Kidney (tissue), 22 donors: ENCODE measurements at places on chromosomes 2 and 18. TPM values are rescaled to one million over a fixed set of nuclear protein-coding genes. Genes with fewer than 3 reads are reported as not detected.

Gene SLC35F6
- 63.7 TPM for total RNA-seq

GRCh38 chr18:35713545-35713944 is 132.0 kb downstream of the GALNT1 start:
- no peak overlapping the region for H3K27ac ChIP-seq
- no peak for DNase-seq
- no peaks in the 10 kb centered on the region for H3K36me3 ChIP-seq
- H3K4me1 ChIP-seq: no peaks in the 10 kb centered on the region

GRCh38 chr2:24984912-24985311 is 13.2 kb upstream of the DNAJC27 start:
- no peak overlapping the region for H3K27ac ChIP-seq
- no peak overlapping the region for H3K4me3 ChIP-seq
- no peaks in the 10 kb centered on the region for H3K27me3 ChIP-seq

Gene SIX3
- 0.16 TPM for total RNA-seq

- H3K4me1 ChIP-seq: no peaks in the 10 kb centered on the region
- no peak for DNase-seq
- no peak overlapping the region for H3K27ac ChIP-seq
- H3K27me3 ChIP-seq: no peaks in the 10 kb centered on the region
- H3K4me3 ChIP-seq: no peak overlapping the region
Observed at GRCh38 chr2:226063704-226064440, 664.4 kb downstream of the NYAP2 start.

Gene IL1R1
- 95.9 TPM for total RNA-seq

DNA sequence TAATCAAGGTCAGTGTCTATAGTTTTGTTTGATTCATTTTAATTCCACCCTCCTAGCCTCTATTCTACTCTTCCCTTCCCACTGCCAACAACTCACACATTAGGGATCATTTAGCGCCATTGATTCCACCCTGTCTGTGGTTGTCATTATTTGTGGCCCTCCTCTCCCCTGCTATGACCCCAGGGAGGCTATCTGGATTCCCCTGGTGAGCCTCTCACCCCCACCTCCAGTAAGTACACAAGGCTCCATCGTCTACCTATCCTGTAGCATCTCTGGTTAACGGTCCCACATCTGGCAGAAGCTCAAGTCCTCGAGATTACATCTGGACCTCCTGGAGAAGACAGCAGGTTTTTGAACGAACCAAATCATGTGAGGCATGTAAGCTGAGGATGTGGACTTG is 27.4 kb downstream of the UPP2 start:
- no peak for DNase-seq
- no peak overlapping the region for H3K4me3 ChIP-seq
- H3K36me3 ChIP-seq: no peaks in the 10 kb centered on the region
- H3K27ac ChIP-seq: peak overlapping the region; percentile 62

DNA sequence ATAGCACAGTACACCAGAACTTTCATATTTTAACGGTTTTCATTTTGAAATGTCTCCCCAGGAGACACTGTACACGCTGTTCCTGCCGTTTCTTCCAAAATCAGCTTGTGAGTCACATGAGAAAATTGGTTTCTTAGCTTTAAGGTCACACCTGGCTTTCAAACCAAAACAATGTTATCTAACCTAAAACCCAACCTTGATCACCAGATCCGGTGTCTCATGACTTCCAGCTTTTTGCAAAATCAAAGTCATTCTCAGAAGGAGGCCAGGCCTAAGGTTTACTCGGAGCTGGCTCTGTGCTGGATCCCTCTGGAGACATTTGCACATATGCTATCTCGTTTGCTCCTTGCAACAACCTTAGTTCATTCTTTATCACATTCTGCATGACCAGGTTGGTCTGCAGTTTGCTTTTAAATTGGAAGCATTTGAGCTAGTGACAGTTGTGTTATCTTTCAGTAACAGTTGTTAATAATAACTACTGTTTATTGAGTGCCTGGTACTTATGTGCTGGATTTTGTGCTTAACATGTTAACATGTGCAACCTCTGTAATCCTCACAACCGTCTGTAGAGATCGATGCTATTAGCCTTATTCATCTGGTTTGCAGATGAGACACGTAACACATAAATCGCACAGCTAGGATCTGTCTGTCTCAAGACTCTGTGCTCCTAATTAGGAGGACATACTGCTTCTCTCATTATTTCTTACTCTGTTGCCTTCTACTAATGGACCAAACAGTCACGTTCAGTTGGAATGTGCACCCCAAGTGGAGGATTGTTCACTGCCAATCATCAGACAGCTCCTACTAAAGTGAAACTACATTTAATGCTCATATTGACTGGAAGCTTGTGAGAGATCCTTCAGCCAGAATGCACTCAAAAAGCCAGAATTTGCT is 105.5 kb downstream of the RNF144A start:
- peaks cover 8% of the 10 kb centered on the region for H3K36me3 ChIP-seq
- no peak for DNase-seq
- H3K27me3 ChIP-seq: no peaks in the 10 kb centered on the region
- no peak overlapping the region for H3K4me3 ChIP-seq
- no peak overlapping the region for H3K27ac ChIP-seq

DNA sequence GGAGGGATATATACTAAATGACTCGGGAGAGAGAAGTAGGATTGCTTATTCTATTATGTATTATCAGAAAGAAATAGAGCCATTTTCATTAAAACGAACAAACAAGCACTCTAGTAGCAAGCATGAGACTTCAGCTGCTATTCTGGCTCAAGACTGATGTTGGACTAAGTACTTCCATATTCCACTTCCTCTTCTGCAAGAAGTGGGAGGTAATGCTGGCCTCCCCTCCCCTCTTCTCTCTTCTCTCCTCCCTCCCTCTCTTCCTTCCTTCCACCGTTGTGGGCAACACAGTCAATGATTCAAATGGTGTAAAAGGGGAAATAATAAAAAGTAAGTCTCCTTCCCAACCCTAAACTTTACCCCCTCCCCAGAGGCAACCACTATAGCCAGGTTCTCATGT is 62.6 kb downstream of the EMX1 start:
- no peak overlapping the region for H3K4me3 ChIP-seq
- peaks cover 20% of the 10 kb centered on the region for H3K4me1 ChIP-seq
- H3K27me3 ChIP-seq: no peaks in the 10 kb centered on the region
- H3K36me3 ChIP-seq: no peaks in the 10 kb centered on the region

DNA sequence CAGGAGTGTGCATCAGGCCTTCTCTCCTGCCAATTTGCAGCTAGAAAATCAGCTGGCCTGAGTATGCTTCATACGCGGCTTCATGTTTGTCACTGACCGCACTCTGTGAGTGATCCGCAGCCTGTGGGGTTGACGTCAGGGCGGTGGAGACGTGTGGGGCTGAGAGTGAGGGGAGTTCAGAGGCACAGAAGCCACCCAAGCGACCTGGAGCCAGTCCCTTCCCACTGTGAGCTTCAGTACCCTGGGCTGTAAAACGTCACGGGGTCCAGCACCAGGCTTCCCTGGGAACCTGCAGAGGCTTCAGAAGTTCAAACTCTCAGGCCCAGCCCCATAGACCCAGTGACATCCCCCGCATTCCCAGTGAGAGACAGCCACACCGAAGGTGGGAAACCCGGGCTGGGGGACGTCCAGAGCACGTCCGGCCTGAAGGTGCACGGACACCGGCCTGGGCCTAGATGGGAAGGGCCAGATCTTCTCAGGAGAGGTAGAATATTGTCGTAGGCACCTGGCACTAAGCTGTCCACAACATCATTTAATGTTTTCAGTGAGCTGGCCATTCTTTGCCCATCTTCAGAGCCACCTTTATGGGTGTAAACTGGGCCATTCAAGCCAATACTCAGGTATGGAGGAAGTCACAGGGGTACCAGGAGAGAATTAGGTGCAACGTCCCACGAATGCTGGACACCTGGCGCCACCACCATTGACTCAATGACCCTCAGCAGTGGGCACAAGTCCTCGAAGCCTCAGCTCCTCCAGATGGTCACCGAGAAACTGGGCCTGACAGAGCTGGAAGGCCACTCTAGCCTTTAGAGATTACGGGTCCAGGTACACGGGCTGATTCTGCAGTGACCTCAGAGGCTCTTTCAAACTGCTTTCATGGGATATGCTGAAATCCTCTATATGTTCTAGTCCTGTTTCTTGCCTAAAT is 235.6 kb upstream of the MYT1L start:
- no peaks in the 10 kb centered on the region for H3K27me3 ChIP-seq

Gene RNF103
- total RNA-seq: 29.9 TPM

GRCh38 chr2:172375251-172375650 is 52.1 kb upstream of the ITGA6 start:
- DNase-seq: no peak
- peak overlapping the region; percentile 83 for H3K27ac ChIP-seq
- H3K4me3 ChIP-seq: no peak overlapping the region
- peaks cover 41% of the 10 kb centered on the region for H3K4me1 ChIP-seq
- H3K27me3 ChIP-seq: no peaks in the 10 kb centered on the region

DNA sequence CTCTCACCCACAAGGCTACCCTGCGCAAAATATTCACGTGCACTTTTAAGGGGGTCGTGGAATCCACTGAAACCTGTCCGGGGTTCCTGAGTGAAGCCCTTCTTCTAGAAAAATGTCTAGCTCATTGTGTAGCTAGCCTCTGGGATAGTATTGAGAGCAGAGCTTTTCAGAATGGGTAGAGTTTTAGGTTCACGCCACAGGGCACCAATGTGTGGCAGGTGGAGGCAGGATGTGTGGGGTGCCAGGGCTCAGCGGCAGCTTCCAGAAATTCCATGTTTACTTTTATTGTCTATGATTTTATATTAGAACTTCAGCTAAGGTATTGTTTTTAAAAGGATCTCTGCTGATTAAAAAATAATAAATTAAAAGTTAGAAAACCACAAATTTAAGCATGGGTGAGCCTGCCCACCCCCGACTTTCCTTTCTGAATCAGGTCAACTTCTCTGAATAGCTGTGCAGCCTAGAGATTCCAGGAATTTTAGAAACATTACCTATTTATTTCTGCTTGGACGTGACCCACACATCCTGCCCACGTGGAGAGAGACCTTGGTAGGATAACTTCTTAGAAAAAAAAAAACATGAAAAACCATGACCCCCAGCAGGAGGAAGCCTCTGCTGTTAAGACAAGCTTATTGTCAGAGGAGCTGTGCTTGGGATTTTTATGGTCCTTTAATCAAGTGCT is 163.7 kb downstream of the CTIF start:
- H3K36me3 ChIP-seq: no peaks in the 10 kb centered on the region
- no peaks in the 10 kb centered on the region for H3K4me1 ChIP-seq
- DNase-seq: no peak
- H3K4me3 ChIP-seq: no peak overlapping the region
- H3K27ac ChIP-seq: no peak overlapping the region
- no peaks in the 10 kb centered on the region for H3K27me3 ChIP-seq

GRCh38 chr2:73610111-73610510 is 32.1 kb downstream of the NAT8 start:
- H3K27ac ChIP-seq: no peak overlapping the region
- H3K4me3 ChIP-seq: no peak overlapping the region
- no peak for DNase-seq
- H3K4me1 ChIP-seq: no peaks in the 10 kb centered on the region
- no peaks in the 10 kb centered on the region for H3K27me3 ChIP-seq

DNA sequence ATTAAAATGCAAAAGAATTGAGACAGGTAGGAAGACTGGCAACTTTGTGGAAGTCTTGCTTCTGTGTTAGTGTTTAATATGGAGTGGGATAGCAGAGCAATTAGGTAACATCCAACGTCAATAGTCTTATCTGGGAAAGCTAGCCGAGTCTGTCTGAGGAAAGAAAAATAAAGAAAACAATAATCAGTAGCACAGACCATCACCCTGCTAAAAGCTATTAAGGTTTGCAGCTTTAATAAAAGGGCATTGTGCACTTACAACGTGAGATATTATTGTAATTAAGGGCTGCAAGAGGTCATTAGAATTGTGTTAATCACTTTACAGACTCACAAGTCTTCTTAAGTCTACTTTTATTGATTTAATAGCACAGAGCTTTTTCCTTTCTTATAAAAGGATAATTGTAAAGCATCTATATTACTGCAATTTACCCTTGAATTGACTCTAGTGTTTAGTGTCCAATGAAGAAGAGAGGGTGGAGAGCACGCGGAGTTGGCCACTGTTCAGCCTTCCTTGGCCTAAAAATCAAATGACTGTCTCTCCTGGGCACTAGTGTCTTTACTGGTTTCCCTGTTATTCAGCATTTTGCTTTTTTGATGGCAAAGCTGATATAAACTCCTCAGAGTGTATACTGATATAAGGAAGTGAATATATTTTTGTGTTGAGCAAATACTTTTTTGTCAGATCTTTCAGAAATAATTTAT is 2.0 kb downstream of the CDH7 start:
- H3K27me3 ChIP-seq: no peaks in the 10 kb centered on the region
- H3K4me3 ChIP-seq: peak overlapping the region; percentile 41
- no peak overlapping the region for H3K27ac ChIP-seq
- DNase-seq: no peak

Gene TIMM21
- total RNA-seq: 28.5 TPM

Gene XIRP2
- total RNA-seq: not detected

GRCh38 chr18:77101410-77102258 is 30.9 kb downstream of the MBP start:
- H3K4me3 ChIP-seq: peak overlapping the region; percentile 4
- peaks cover 16% of the 10 kb centered on the region for H3K4me1 ChIP-seq
- peak overlapping the region; percentile 93 for H3K27ac ChIP-seq
- peak; percentile 56 for DNase-seq
- no peaks in the 10 kb centered on the region for H3K27me3 ChIP-seq
